CD4-positive, CD25-positive, alpha-beta regulatory T cell (primary cell): ENCODE measurements at places on chromosomes 6 and 20. TPM values are rescaled to one million over a fixed set of nuclear protein-coding genes. Genes with fewer than 3 reads are reported as not detected.

SLC22A16 gene
- 0.54 TPM for total RNA-seq

CDSN gene
- not detected for total RNA-seq

- no peak overlapping the region for H3K27ac ChIP-seq
- H3K36me3 ChIP-seq: peaks cover 7% of the 10 kb centered on the region
- DNase-seq: no peak
- H3K4me1 ChIP-seq: no peaks in the 10 kb centered on the region
Observed at GRCh38 chr6:24504649-24505586, 10.1 kb downstream of the ALDH5A1 start.

SLC17A3 gene
- total RNA-seq: not detected
